Transverse colon (tissue), 4 donors: ENCODE measurements at places on chromosomes 1 and 21. TPM values are rescaled to one million over a fixed set of nuclear protein-coding genes. Genes with fewer than 3 reads are reported as not detected.

SYT11 gene
- total RNA-seq, result 3.8 TPM

C4BPA gene
- 2.2 TPM for total RNA-seq

DIRAS3 gene
- not detected for total RNA-seq

SZRD1 gene
- total RNA-seq, result 65.7 TPM

- H3K36me3 ChIP-seq, result no peaks in the 10 kb centered on the region
- DNase-seq, result no peak
- no peak overlapping the region for H3K27ac ChIP-seq
- H3K27me3 ChIP-seq, result no peaks in the 10 kb centered on the region
- no peak overlapping the region for H3K4me3 ChIP-seq
- no peaks in the 10 kb centered on the region for H3K4me1 ChIP-seq
Observed at GRCh38 chr1:194279975-194280374, 1093.6 kb upstream of the B3GALT2 start.

DNA sequence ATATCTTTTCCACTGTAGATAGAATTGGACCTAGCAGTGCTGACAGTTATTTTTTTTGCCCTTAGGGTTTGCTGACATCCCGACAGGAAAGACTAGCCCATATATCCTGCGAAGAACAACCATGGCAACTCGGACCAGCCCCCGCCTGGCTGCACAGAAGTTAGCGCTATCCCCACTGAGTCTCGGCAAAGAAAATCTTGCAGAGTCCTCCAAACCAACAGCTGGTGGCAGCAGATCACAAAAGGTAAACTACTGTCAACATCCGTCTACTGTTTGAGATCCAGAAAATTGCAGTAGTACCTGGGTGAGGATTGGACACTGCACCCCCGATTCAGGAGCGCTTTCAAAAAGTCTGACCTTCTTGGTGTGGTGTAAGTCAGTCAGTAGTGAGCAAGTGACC, 55.8 kb downstream of the CENPF start:
- H3K27ac ChIP-seq, result no peak overlapping the region
- no peaks in the 10 kb centered on the region for H3K36me3 ChIP-seq
- H3K4me1 ChIP-seq, result no peaks in the 10 kb centered on the region
- DNase-seq, result no peak
- H3K27me3 ChIP-seq, result no peaks in the 10 kb centered on the region

- no peaks in the 10 kb centered on the region for H3K27me3 ChIP-seq
- H3K36me3 ChIP-seq, result no peaks in the 10 kb centered on the region
- H3K4me3 ChIP-seq, result no peak overlapping the region
- no peak for DNase-seq
- H3K27ac ChIP-seq, result no peak overlapping the region
Observed at GRCh38 chr1:153577138-153577537, 11.5 kb upstream of the S100A2 start.

- H3K27ac ChIP-seq, result no peak overlapping the region
- no peaks in the 10 kb centered on the region for H3K36me3 ChIP-seq
- H3K27me3 ChIP-seq, result no peaks in the 10 kb centered on the region
- DNase-seq, result no peak
Observed at GRCh38 chr1:10056599-10056987, 23.8 kb downstream of the UBE4B start.

GRCh38 chr1:226877669-226878068, 7.3 kb downstream of the PSEN2 start:
- H3K36me3 ChIP-seq, result no peaks in the 10 kb centered on the region
- H3K27me3 ChIP-seq, result no peaks in the 10 kb centered on the region
- H3K27ac ChIP-seq, result no peak overlapping the region
- no peak for DNase-seq
- H3K4me3 ChIP-seq, result no peak overlapping the region

DNA sequence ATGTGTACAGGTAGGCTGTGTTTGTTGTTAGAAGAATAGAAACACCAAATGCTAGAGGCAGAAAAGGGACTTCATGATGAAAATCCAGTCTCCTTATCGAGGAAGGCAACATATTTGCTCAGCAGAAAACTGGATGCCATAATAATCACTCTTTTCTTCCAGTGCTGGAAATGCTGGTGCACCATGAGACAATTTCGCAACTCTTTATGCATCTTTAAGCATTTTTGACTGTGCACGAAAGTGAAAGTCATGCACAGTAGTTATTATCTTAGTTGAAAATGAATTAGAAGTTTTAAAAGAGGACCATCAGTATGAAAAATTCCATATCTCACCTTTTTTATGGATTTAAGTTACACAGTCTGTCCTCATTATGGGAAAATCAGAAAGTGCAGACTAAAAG, 29.1 kb downstream of the SMYD2 start:
- no peaks in the 10 kb centered on the region for H3K4me1 ChIP-seq
- H3K36me3 ChIP-seq, result no peaks in the 10 kb centered on the region
- H3K4me3 ChIP-seq, result no peak overlapping the region
- no peaks in the 10 kb centered on the region for H3K27me3 ChIP-seq
- no peak overlapping the region for H3K27ac ChIP-seq
- DNase-seq, result no peak

GRCh38 chr1:155960081-155960745, 18.1 kb downstream of the ARHGEF2 start:
- H3K36me3 ChIP-seq, result peaks cover 88% of the 10 kb centered on the region
- H3K4me3 ChIP-seq, result no peak overlapping the region
- DNase-seq, result no peak
- H3K4me1 ChIP-seq, result peaks cover 4% of the 10 kb centered on the region

- H3K27me3 ChIP-seq, result no peaks in the 10 kb centered on the region
- no peak for DNase-seq
- no peaks in the 10 kb centered on the region for H3K36me3 ChIP-seq
- H3K27ac ChIP-seq, result no peak overlapping the region
- no peak overlapping the region for H3K4me3 ChIP-seq
Observed at GRCh38 chr1:60874718-60875117, 207.6 kb upstream of the NFIA start.
